ENCODE measurements at places on chromosomes 5 and 9.

DNA sequence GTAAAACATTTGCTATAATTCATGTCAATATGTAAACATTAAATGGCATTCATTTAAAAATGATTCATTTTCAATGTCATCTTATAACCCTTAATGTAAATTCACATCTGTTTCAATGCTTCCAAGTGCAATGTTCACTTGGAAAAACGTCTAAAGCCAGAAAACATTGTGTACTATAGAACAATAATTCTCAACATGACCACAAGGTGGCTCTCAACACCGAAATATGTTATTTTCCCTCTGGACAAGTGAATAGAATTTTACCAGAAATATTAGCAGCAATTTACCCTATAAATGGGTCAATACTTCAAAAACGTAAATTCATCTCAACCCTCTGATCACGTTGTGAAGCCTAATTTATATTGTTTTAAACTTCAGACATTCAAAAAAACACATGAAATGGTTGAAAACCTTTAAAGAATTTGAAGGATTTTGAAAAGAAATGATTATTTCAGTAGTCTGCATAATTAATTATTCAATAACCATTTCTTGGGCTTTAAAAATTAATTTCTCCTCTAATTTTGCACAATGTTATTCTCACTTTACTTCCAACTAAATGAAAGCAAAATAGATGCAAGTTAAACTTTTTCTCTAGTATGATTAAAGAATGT lies 11.0 kb downstream of the CDH10 start:
- DNase-seq = peak; percentile 1

GRCh38 chr5:36363744-36364143 lies 62.0 kb upstream of the RANBP3L start:
- no peak for DNase-seq

DNA sequence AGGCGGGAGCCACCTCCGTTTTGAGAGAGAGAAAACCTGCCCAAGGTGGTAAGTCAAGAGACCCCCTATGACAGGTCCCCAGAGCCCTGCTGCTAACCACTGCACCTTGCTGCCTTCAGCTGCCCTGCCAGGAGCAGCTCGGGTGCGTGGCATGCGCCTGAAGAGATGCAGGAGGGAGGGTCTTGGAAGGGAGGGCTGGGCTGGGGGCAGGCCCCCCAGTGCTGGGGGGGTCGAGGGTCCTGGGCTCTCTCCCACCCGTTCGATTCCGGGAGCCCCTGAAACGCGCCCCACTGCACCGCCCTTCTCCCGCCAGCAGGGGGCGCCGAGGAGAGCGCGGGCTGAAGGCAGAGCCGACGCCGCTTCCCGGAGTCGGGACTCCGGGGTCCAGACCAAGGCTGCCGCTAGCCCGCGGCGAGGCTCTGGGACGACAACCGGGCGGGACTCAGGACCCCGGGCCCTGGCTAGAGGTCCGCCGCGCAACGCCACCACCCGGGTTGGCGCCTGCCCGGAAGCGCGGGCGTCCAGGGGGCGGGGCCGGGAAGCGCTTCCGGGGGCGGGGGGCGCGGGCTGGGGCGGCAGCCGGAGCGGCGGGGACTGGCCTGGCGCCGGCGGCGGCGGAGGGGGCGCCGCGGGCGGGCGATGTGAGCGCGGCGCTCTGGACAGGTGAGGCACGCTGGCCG lies at the start of gene ZBTB34:
TSS of gene ZBTB34 (plus strand) at position 563 of the 680 bp plus-strand sequence. CDS start 18,761 bp downstream, outside the sequence.
- DNase-seq = peak; percentile 59

DNA sequence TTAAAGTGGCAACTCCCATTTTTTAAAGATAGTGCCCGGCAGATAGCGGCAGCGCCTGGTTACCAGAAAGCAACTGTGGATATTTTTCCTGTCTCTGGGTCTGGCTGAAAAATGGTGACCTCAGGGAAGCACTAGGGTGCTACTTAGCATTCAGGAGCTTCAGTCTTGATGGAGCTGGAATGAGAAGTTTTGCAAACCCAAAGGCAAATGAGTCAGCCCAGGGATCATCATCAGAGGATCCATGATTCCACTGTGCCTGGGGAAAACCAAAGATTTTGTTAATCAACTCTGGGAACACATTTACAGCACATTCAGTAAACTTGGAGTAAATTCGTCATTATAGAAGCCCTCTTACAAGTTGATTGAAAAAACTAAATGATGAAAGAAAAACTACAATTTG lies 26.7 kb downstream of the F2R start:
- no peak for DNase-seq

DNA sequence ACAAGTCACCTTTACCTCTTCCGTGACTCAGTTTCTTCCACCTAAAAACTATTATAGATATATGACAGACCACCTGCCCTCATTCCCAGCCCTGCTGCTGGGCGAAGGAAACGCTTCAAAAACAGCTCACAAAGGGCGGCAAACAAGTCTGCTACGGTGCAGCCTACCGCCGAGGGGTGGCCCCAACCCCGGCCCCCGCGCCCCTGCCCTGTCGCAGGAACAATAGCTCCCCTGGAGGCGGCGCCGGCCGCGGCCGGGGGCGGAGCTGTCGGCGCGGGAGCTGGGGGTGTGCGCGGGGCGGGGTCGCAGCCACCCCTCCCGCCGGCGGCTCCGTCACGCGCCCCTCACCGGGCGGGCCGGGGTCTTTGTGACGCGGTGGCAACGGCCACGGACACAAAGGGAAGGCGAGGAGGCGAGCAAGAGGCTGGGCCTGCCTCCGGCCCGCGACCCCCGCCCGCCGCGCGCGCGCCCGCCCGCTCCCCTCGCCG lies at the start of gene TMEFF1:
TSS of gene TMEFF1 (plus strand) at position 362 of the 488 bp plus-strand sequence. CDS start 396 bp downstream, outside the sequence.
- DNase-seq = peak; percentile 7

DNA sequence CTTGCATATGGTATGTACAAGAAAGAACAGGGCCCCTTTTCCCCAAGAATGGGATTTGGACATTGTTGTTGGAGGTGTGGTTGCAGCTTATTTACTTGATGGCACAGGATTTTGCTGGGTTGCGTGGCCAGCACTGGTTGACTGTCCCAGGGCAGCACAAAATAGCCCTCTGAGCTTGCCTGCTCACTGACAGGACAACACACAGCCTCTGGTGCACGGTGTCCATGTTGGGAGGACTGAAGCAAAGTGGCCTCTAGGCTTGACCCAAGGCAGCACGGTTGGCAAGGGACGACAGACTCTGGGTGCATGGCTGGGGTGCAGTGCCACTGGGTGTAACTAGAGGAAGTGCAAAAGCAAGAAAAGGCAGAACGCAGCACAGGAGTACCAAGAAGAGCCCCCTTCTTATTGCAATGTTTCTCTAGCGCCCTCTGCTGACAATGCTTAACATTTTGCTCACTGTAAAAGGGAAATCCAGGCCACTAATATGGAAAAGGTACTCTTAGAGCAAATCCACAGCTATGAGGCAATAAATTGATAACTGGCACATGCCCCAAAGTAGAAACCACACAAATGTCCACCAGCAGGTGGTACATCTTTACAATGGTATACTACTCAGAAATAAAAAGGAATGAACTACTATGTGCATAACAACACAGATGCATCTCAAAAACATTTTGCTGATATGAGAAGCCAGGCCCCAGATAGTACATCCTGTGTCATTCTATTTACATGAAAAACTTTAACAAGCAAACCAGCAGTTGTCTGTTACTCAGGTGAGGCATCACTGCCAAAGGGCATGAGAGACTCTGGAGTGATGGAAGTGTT lies 47.4 kb upstream of the BARX1 start:
- DNase-seq = no peak

DNA sequence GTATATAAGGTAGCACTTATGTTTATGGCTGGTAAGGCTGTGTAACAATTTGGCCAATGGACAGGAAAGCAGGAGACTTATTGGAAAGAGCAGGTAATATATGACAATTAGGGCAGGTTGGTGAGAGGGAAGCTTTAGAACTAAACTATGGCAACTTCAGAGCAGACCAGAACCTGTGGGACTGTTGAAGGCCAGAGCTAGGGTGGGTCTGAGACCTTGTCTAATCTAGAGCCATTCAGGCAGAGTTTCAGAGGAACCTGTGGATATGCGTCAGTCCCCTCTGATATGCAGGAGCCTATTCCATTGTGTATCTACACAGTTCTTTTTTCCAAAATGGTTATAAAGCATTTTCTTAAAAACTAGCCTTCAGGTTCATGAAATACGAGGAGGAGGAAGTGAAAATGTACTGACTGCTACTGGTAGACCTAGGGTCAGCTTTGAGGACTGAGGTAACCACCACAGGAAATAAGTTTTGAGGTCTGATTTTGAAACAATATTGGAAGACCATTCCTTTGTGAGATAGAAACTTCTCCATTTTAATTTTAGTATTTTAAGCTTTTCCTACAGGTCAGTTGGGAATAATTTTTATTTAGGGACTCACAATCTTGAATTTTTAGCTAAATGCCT lies 37.6 kb downstream of the ELL2 start:
- no peak for DNase-seq

- DNase-seq = no peak
Observed at GRCh38 chr9:114056527-114056926, 21.6 kb downstream of the AMBP start.

DNA sequence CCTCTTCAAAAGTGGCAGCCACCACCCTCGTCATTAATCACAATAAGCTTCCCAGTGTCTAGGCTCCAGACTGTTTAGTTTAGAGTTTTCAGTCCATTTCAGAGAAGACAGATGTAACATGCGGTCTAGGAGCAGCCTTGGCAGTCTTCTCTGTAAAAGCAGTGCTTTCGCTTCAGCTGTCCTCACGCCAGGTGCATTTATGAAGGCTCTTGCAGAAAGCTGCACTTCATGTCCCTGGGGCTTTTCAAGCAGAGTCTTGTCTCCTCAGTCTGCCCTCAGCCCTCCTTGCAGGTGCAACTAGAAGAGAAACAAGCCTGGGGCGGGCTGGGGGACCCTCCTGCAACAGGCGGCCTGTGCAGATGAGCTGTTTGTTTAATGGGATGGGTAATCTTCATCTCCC lies 281.9 kb downstream of the DRD1 start:
- no peak for DNase-seq
